WERI-Rb-1 (cell line): ENCODE measurements at places on chromosomes 6 and 20.

DNA sequence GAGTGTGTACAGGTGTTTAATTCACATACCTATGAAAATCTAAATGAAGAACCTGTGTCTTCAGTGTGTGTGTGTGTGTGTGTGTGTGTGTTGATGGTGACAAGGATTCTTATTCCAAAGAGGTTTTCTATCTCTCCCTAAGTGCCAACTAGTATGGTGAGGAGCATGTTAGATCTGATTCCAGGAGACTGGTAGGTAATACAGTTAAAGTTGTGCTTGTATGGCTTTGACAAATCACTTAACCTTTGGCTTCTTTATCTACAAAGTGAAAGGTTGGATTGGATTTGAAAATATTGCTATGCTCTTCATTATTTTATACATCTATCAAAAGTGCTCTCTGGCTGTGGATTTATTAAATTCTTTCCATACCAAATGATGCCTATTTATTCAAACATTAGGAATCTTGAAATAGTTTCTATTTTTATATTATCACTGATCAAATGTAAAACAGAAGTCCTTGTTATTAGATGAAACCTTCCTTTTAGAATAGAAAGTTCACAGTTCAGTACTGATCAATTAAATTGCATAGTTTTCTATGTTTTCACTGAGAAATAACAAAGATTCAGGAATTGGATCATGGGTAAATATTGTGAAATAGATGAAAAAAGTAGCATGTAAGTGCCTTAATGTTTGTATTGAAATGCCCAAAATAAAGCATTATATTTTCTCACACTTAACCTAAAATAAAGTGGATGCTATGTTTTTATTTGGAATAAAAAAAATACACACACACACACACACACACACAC, 84.4 kb upstream of the MLIP start:
- DNase-seq, result no peak

DNA sequence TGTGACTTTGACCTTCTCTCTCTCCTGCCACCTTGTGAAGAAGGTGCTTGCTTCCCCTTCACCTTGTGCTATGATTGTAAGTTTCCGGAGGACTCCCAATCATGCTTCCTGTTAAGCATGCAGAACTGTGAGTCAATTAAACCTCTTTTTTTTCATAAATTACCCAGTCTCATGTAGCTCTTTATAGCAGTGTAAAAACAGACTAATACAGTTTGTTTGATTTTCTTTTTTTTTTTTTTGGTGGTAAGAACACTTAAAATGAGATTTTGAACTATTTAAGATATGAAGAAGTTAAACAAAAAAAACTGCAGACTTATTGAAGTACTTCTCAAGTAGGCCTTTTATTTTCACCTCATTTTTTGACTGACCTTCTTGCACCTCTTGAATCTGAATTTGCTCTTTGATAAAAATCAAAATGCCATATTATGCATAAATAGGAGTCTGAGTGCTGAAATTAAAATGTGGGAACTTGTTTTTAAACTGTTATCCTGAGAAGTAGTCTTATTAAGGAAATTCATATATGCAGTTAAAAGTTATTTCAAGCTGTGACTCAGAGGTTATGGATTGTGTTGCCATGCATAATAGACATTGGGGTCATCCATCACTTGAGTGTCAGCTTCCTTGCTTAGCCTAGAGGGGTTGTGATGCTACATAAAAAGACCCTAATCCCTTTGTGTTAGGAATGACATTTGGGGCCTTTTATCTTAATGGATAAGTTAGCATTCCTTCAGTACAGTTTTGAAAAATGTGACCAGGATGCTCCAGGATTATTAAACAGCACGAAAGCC, 447.9 kb upstream of the FKBP1C start:
- no peak for DNase-seq

GRCh38 chr20:57598060-57598459, 22.2 kb downstream of the ZBP1 start:
- no peak for DNase-seq

DNA sequence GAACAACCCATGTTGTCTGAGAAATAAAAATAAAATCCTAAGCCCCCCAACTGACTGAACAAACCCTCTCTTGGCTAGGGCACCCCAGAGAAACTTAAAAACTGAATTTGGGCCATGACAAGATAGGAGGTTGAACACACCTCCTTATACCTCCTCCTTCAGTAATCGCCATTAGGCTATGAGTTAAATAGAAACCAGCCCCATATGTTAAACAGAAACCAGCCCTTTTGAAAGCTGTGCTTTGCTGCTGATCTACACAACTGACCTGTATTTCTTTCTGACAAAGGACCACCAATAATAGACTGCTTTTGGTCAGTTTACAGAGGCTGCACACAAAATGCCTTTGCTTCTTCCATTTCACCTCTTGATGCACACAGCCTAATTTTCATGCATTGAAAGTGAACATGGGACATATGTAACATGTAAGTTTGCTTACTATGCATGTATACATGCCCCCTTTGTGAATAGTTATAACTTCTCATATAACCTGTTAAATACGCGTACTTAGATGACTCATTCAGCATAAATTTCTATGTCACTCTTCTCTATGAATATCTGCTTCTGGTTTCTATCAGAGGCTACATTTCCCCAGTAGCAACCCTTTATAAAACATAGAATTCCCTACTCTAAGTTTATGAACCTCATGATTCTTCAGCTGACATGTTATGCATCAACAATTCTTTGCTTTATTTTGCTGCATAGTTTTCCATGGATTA, 462.9 kb downstream of the COL12A1 start:
- DNase-seq, result no peak

- no peak for DNase-seq
Observed at GRCh38 chr20:1165941-1166340, 18.8 kb downstream of the TMEM74B start.

GRCh38 chr20:10291568-10292248, 73.1 kb downstream of the SNAP25 start:
- no peak for DNase-seq

GRCh38 chr6:158778005-158778527, 41.1 kb downstream of the EZR start:
- DNase-seq, result no peak

GRCh38 chr6:156167625-156168071, 609.5 kb upstream of the ARID1B start:
- DNase-seq, result no peak

DNA sequence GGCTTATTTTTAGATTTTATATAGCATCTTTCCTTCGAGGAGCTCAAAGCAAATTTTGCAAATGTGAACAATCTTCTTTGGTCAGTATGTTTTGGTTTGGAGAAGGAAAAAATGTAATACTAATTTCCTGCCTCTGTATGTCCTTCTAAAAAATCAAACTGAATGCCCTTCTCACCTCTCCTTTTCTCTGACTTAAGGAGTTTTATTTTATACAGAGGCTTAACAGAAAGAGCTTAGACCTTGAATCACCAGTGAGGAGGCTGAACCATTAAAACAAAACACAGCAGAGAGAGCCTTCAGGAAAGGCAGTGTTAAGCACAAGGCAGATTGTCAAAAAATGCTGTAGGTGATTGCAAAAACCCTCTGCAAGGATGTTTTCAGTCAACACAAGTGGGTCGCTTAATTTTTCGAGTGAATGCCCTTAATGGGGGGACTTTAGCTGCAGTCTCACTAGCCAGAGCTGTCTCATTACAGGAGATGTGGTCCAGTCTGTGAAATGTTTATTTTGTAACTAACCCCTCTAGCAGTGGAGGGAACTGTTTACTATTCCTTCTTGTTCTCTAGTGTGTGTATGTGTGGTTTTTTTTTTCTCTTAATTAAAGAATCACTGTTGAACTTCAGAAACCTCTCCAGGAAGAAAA, 481.3 kb upstream of the CITED2 start:
- DNase-seq, result no peak

- DNase-seq, result no peak
Observed at GRCh38 chr20:63908008-63908682, 13.2 kb downstream of the DNAJC5 start.

GRCh38 chr6:3429211-3429610, 27.6 kb downstream of the SLC22A23 start:
- no peak for DNase-seq

GRCh38 chr6:71855406-71855805, 30.9 kb upstream of the RIMS1 start:
- no peak for DNase-seq

DNA sequence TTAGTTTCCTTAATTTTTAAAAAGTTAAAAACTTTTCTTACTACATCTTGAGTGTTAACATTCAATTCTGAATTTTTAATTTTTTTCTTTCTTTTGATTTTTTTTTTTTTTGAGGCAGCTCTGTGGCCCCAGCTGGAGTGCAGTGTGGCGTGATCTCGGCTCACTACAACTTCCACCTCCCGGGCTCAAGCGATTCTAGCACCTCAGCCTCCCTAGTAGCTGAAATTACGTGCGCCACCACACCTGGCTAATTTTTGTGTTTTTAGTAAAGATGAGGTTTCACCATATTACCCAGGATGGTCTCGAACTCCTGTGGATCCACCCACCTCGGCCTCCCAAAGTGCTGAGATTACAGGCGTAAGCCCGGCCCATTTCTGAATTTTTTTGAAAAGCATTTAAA, 1.2 kb downstream of the DDX43 start:
- DNase-seq, result no peak

GRCh38 chr6:105304366-105304765, 98.5 kb downstream of the PREP start:
- no peak for DNase-seq

DNA sequence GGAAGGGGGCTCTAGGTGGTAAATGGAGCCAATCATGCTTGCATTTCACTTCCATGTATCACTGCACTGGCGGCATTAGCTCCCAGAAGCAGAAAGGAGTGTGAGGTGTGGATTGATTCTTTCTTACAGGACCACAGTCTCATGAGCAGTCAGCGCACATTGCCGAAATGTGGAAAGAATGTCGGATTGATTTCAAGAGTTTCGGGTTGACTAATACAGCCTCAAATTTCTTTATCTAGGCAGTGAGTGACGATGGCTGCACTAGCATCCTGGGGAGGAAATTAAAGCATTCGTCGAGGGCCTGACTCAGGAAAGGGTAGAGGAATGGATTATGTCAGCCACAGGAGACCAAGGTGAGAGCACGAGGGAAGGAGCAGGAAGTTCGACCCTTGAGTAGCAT, 222.8 kb upstream of the CDYL start:
- DNase-seq, result no peak

DNA sequence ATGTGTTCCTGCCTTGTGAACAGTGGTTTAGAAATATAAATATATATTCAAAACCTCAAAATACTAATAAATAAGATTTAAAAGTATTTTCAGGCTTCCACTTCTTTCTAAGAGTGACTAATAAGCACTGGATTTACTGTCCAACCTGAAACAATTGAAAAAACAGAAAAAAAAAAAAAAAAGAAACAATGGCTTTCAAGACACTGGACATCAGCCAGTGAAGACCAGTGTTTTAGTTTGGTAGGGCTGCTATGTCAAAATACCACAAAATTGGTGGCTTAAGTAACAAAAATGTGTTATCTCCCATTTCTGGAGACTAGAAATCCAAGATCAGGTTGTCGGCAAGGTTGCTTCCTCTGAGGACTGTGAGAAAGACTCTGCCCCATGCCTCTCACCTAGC, 101.4 kb upstream of the PDE7B start:
- DNase-seq, result no peak
